ENCODE measurements at places on chromosomes 12 and 14.

GRCh38 chr14:77965919-77966435 is 166.1 kb downstream of the ADCK1 start:
- DNase-seq, result peak; percentile 36

DNA sequence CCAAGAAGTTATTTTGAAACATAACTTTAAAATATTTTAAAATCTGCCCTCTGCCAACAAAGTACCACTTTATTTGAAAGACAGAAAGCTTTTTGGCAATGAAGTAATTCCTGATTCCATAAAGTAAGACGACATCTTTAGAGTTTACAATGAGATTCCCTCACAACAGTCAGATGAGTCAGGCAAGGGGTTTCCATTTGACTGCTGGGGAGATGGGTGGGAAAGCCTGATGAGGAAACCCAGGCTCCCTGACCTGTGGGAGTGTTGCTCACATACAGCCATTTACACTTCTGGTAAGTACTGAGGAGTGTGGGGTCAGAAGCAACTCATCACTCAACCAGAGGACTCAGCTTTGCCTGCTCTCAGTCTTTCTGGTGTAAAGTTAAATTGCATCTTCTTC is 10.2 kb downstream of the KITLG start:
- DNase-seq, result no peak

GRCh38 chr12:107903341-107904061 is 129.0 kb downstream of the ASCL4 start:
- DNase-seq, result peak; percentile 17

DNA sequence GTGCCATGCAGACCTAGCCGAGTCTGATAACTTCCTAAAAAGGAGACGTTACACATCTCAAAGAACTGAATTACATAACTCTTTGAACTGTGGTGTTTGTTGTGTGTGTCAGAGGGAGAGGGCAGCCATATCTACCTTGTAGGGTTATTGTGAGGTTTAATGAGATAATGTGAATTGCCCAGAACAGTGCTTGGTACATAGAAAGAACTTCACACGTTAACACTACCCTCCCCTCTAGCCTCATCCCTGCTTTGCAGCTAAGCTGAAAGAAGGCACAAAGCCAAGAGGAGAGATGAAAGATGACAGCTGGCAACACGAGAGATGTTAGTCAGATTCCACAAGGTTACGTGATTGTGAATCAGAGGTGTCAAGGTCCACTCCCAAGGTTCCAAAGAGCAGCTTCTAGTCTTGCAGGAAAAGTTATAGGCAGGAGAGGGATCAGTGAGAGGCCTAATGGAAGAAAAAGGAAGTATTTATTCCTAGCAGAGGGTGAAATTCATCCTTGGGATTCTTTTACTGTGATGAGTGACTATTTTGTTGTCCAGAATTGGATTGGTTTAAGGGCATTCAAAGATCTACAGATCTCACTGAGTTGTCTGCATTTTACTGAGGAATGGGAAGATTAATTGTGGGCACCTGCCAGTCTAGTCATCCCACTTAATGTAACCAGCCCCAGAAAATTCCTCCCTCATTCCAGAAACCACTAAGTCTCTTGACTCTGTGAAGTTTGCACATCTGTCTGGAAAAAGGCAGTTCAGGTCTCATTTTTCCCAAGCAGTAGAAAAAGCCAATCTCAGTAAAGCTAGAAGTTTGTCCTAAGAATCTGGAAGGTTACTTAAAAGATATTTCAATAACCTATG is 25.9 kb upstream of the WNK1 start:
- DNase-seq, result no peak

DNA sequence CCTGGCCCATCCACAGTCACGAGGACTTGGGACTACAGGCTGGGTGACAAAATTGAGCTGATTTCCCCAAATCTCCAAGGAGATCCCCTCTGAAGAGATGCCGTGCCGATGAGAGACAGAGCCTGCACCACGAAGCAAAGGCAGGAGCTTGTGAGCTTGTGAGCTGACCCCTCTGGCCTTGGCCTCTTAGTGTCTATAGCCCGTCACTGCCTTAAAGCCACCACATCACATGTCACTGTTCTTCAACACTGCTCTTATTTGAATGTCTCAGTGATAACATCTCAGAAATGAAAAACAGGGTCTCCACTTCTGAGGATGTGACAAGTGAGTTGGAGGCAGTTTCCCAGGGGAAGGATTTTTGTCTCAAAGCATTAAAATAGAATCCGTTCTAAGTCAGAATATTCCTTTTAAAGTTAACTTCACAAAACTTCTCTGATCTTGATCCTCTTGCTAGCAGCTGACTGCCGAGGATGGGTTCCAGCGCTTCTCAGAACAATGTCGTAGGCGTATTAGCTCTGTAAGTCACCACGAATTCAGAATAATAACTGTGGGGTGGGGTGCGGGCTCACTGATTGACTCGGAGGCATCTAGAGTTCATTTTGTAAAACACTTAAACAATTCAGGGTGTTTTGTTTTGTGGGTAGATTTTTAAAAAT is 37.5 kb downstream of the CHST11 start:
- no peak for DNase-seq

DNA sequence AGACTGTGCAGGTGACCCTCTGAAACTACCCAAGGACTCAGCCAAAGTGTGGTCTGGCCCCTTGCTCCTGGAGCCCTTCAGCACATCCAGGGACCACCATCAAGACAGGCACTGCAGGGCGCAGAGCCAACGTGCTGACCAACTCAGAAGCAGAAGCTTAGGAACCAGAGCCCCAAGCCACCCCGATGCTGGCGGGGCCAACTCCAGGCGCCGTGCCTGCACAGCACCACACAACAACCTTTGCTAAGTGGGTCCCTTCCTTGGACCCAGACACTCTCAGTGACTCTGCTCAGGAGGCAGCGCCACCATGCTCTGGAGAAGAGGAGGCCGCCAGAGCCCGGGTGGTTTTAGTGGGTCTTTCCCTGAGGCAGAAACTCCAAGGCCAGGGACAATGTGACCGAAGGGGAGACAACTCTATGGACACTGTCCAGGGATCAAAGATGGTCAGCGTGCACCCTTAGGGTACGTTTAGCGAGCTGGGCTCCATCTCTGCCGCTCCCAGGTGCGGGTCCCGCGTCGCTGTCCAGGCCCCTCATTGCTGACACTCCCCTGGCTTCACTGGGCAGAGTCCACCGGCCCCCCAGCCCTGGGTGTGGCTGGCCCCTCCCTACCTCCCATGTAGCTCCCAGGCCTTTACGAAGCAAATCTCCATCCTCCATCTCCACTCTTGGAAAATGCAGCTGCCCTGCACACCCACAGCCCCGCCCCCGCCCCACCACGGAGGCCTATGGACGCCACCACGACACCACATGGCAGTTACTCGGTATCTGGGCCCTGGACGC is 16.1 kb downstream of the CHGA start:
- DNase-seq, result no peak
